Kidney epithelial cell (primary cell): ENCODE measurements at places on chromosomes 2 and 18.

DNA sequence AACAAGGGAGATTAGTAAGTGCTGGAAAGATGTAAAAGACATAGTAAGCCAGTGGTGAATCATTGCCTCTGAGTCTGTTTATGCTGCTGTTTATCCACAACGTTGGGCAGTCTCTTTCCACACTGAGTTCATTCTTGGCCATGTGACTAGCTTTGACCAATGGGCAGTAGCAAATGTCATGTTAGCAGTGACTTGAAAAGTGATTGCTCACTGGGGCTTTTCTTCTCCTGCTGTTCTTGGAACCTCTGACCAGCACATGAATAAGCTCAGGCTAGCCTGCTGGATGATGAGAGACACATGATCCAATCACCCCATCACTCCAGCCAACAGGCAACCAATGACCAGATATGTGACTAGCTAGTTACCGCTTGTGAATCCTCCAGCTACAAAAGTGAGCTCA is 360.4 kb downstream of the SLC4A3 start:
- DNase-seq, result peak; percentile 21

- no peak for DNase-seq
These were observed 33.3 kb upstream of the KLF11 start for GRCh38 chr2:10009811-10010781.

GRCh38 chr18:24616653-24617052 is 156.2 kb downstream of the HRH4 start:
- DNase-seq, result no peak

GRCh38 chr2:53490659-53491058 is 276.9 kb upstream of the CHAC2 start:
- peak; percentile 10 for DNase-seq

- DNase-seq, result no peak
These were observed 3.1 kb upstream of the DCTN1 start for GRCh38 chr2:74383254-74383653.

DNA sequence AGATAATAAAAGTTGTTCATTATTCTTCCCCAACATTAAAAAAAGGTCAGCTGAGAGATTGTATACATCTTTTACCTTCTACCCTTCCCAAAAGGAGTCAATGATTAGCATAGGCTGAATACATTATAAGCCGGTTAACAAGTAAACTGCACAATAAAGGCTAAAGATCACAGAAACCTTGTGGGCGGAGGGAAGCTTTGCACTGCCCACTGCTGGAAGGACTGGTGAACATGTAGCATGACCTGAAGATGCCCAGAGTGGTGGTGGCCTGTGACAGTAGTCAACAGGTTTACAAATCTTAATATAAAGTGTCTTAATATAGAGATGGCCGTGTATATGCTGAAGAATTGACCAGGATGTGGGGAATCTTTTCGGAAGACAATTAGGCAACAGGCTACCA is 35.6 kb downstream of the ARL5A start:
- no peak for DNase-seq

DNA sequence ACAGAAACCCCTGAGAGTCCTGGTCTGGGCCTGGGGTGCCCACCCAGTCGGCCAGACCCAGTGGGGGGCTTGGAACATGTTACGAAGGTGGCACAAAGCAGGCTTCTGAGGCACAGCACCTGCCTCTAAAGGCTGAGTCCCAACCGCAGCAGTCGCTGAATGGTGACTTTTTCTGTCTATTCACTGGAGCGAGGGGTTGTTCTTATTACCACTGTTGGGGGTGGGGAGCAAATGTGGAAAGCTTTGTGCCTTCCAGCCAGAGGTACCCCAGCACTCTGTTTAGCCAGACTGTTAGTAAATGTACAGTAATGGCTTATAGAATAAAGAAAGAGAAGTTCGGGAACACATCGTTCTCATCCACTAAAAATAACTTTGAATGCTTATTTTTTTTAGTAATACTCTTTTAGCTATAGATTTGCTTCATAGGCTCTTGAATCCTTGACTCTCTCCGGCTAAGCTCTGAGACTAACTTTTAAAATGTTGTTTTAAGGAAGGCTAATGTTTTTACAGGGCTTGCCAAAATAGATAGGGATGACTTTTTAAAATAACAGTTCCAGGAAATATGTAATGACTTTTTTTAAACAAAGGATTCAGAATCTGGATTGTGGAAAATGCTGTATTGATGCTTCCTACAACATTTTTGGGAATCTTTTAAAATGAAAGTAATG is 23.4 kb upstream of the PTPN2 start:
- no peak for DNase-seq

- no peak for DNase-seq
These were observed 48.6 kb upstream of the GPR17 start for GRCh38 chr2:127597046-127597983.
